ENCODE measurements at places on chromosomes 11 and 22. TPM values are rescaled to one million over a fixed set of nuclear protein-coding genes. Genes with fewer than 3 reads are reported as not detected.

Gene APOA4
- polyA plus RNA-seq, result not detected

Gene NPAS4
- polyA plus RNA-seq, result 0.13 TPM

Gene GAB4
- not detected for polyA plus RNA-seq

Gene CFAP68
- polyA plus RNA-seq, result 41.1 TPM

Gene FOLR2
- 14.7 TPM for polyA plus RNA-seq

Gene RIMBP3B
- 0.07 TPM for polyA plus RNA-seq

Gene NDUFS3
- 144 TPM for polyA plus RNA-seq

Gene FBLN1
- 158 TPM for polyA plus RNA-seq

DNA sequence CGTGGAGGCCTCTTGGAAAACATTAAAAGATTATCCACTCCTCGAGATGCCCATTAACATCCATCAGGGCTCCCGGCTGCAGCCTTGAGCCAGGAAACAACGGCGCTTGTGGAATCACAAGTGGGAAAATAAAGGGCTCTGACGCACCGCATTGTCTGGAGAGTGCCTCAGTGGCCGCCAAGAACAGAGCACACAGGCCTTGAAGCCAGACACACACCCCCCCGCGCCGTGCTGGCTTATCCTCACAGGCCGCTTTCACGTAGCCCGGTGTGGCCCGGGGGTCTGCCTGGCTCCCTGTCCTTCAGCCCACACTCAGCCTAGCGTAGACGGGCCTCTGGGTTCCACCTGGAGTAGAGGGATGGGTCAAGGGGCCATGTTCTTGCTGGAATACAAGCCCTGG lies 1020.5 kb downstream of the BRD1 start:
- no peak for DNase-seq

GRCh38 chr22:45866126-45866645 lies 110.8 kb downstream of the WNT7B start:
- DNase-seq, result no peak

DNA sequence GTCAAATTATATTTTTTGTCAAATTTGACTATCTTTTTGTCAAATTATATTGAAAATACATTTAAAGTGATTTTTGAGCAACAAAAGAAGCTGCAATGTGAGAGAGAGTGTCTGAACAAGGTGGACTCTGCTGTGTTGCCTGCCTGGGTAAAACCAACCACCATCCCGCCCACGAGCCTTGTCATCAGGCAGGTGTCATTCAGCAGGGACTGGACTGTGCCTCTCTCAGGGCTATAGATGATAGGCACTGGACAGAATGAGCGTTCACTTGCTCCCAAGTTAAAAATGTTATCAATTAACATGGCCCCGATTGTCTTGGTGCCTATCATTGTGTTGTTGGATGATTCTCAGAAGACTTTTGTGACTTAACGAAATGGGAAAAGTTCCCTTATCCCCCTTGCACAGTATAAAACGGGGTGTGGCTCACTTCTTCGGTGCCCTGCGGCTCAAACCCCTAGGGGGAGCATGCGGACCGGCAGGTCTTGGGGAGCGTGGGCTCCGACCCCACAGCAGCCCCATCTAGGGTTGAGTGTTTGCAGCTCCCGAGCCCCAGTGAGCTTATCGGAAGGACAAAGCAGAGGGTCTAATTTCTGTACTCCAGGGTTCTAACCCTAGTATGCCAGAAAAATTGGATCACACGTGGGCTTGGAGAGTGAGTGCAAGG lies 1.7 kb downstream of the APOL5 start:
- DNase-seq, result no peak

DNA sequence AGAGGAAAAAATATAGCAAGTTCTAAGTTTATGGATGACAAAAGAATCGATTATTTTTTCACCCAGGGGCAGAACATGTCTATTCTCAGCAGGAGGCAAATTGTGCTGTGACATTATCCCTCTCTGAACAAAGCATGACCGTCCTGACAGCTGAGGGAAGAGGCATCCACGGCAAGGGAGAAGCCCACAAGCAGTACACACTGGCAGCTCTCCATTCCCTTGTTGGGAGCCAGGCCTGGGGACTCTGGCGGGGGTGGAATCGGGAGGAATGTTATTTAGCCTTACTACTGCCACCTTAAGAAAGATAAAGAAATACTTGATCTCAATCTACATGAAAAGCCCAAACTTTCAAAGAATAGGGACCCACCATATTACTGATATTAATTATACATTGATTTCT lies 3.4 kb downstream of the KIRREL3 start:
- no peak for DNase-seq

DNA sequence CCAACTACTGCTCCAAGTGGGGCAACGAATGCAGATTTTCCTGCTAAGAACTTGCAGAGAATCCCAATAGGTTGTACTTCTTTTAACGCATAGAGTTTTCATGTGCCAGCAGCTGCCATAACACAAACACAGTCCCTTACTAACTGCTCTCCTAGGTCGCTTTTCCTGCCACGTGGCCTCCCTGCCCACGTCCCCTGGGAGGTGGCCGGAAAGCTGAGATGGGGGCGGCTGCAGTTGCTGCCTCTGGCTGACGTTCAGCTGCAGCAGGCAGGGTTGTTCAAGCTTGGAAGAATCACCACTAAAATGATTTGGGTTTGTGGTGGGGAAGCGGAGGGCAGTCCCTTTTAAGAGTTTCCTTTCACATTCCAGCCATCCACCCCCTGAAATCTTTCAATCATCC lies 39.3 kb downstream of the ZNF202 start:
- peak; percentile 16 for DNase-seq

DNA sequence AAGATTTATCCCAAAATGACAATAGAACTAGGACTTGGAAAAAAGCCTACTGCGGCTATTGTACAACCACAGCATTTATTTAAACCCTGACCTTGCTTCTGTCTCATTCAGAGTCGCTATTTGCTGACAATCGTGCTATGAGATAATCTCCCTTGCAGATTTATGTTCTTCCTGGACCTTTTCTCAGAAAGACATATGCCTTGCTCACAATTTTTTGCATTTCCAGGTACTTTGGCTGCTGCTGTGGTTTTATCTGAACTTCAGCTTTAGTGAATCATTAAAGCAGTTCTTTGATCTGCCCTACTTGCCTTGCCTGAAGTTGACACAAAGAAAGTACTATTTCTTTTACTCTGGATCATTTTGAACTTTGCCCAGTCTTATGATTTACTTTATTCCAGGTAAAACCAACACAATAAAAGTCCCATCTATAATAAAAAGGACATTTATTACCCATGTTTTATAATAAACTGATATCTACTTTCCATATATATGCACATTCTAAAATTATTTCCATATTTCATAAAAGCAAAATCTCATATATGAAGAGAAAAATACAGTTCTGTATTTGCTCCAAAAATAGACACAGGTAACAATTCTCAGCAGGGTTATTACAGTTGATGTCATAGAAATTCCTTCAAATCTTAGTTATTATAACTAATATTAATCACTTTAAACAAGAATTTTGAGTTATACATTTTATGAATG lies 63.4 kb upstream of the CARD18 start:
- no peak for DNase-seq

DNA sequence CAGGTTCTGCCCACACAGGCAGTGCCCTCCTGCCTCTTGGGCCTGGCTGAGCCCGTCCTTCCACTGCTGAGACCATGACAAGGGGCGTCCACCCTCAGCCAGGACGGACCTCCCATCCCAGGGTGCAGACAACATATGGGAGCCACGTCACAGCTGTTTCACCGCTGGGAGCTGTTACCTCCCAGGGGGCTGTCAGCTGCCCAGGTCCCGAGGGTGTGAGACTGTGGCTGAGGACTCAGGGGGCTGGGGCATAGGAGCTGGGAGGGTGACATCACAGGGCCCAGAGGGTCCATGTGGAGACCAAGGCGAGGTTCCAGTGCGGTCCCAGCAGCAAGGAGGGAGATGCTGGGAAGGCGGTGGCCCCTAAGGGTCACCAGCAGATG lies 17.9 kb upstream of the CTSD start:
- no peak for DNase-seq

DNA sequence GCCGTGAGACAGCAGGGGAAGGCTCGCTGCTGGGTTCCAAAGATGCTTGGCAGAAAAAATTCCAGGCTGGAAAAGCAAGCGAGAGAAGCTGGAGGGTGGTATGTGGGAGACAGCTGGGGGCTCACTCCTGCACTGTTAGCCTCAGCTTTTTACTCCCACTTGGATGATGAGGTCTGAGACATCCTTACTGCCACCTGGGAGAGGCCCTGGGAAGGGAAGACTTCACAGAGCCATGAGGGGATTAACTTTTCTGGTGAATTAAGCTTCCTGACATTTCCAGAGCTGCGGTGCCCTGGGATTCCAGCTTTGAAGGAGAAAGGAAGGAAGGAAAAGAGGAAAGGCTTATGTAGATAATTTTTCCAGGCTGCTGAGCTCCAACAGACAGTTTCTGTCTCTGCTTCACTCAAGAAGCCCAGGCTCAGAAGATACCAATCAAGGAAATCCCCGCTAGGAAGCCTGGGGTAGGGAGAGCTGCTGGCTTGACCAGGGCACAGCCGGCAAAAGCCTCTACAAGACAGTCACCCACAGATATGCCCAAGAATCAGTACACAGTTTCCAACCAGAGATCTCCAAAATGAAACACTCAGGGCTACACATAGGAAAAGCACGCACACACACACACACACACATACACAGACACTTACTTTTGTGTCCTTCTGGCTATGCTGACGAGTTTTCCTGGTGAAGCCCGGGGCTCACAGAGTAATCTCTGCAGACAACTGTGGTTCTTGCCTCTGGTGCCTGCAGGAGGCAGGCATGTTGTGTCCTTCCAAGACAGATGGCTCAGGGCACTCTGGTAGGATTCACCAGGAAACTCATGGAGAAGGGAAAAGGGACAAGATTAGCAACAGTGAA lies 907 bp downstream of the MCHR1 start:
- DNase-seq, result no peak

DNA sequence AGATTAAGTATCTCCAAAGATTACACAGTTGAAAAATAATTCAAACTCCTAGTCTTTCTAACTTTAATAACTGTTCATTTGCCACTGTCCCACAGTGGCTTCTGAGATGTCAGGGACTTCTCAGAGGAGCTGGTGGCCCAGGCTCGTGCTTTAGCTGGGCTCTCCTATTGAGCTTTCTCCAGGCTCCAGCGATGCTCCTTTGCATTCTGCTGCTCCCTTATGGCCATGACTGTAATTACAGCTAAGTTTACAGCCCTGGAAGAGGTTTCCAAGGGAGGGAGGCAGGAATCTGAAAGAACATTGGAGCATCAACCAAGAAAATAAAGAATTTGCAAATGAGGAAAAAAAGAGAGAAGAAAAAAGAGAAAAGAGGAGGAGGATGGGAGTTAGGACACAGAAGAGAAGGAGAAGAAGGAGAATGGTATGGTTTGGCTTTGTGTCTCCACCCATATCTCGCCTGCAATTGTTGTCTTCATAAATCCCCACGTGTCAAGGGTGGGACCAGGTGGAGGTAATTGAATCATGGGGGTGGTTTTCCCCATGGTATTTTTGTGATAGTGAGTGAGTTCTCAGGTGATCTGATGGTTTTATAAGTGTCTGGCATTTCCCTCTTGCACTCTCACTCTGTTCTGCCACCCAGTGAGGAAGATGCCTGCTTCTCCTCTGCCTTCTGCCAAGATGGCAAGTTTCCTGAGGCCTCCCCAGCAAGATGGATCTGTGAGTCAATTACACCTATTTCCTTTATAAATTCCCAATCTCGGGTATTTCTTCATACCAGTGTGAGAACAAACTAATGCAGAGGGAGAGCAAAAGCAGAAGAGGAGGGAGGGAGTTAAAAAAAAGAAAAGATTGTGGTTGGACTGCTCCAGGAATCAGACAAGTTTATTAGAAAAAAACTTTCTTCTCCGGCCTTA lies 857.0 kb downstream of the KCNA4 start:
- DNase-seq, result peak; percentile 50

GRCh38 chr11:44261800-44262591 lies 47.9 kb downstream of the ALX4 start:
- no peak for DNase-seq

GRCh38 chr11:13046637-13047570 lies 37.8 kb downstream of the RASSF10 start:
- DNase-seq, result no peak

GRCh38 chr11:9330387-9331384 lies 16.3 kb upstream of the TMEM41B start:
- DNase-seq, result no peak

DNA sequence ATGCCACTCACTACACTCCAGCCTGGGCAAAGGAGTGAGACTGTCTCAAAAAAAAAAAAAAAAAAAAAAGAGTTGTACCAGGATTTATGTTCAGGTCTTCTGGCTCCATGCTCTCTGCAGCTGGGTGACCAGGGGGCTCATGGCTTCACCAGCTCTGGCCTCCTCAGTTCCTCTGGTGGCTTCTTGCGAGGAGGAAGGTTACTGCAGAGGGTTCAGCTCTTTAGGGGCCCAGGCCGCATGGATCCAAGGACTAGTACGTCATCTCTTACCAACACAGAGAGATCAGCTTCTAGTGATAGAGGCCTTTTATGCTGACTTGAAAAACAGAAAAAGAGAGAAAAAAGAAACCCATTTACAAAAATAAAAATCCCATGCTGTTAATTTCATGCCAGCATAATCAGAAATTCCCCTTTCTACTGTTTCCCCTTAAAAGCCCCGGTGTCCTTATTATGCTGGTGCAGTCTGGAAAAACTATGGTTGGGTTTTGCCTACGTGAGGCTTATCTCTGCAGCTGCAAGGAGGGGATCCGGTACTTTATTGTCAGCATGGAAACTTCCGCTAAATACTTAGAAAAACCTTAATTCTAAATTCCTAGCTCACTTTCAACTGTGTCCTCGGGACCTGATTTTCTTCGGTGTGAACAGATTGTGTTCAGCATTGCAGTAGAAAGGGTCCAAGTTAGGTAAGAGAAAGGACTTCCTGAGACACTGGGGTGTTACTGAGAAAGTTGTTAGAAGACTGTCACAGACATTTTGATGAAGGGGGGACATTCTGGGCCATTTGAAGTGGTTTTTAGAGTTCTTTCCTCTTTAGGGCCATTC lies 13.7 kb downstream of the ZBTB16 start:
- DNase-seq, result no peak

DNA sequence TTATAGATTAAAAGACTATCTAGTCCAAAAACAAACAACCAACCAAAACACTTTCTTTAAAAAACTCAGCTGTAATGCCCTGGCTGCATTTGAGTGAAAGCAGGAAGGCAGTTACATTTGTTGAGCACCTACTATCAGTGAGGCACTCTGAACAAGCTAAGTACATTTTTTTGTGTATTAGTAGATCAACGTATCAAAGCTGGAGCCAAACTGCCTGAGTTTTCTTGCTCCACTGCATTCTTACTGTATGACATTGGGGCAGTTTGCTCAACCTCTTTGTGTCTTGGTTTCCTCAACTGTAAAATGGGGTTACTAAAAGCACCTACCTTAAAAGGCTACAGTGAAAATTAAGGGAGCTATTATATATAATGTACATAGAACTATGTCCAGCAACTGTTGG lies 22.0 kb downstream of the COA4 start:
- no peak for DNase-seq

All from renal pelvis (tissue), 12 donors.